NCI-H1417 (cell line): ENCODE measurements at places on chromosomes 3 and 15.
A peak's percentile ranks its signal among the peaks of the same experiment; 100 is the strongest.

DNA sequence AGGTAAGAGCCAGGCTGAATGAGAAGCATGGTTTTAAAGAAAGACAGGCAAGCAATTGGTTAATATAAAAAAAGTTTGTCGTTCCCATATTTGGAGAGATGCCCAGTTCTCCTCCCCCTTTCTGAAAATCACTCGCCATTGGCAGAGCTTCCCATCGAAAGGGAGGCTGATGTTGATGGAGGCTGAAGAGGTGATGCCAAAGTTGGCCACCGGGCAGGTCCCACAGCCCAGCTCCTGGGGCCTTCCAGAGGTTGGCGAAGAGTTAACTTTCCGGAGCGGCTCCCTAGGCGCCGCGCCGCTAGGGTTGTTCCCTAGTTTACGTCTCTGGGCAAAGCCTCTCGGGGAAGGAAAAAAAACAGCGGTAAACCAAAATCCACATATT lies 793 bp downstream of the PCOLCE2 start:
- DNase-seq: no peak

GRCh38 chr3:58340594-58341244 lies 8.0 kb downstream of the PXK start:
- no peak for DNase-seq

GRCh38 chr3:49295489-49296058 lies 18.5 kb upstream of the C3orf62 start:
- DNase-seq: peak; percentile 1

- peak; percentile 46 for DNase-seq
Observed at GRCh38 chr15:52783929-52784798, 6.0 kb downstream of the ONECUT1 start.

DNA sequence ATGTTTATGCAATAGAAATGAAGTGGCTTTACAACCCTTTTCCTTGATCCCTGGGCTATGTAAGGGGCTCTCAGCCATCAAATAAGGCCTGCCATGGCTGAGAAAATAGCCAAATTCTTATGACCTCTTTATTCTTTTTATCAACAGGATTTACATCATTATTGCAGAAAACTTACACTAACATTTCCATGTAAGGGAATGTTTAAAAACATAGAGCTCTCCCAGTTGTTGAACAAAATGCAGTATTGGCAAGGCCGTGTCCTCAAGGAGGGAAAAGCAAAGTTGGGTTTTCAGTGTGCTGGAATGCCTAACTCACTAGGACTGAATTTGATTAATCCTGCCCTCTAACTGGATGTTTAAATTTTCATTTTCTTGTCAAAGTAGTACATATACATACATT lies 22.3 kb downstream of the NR2C2 start:
- no peak for DNase-seq
